Activated CD4-positive, CD25-positive, alpha-beta regulatory T cell treated with anti-CD3 and anti-CD28 coated beads, Interleukin-2, amount 50 U/mL, for 16 hours (primary cell): ENCODE measurements at places on chromosomes 2 and 18.

- DNase-seq = no peak
These were observed 308.8 kb upstream of the LYPD1 start for GRCh38 chr2:132978840-132979239.

DNA sequence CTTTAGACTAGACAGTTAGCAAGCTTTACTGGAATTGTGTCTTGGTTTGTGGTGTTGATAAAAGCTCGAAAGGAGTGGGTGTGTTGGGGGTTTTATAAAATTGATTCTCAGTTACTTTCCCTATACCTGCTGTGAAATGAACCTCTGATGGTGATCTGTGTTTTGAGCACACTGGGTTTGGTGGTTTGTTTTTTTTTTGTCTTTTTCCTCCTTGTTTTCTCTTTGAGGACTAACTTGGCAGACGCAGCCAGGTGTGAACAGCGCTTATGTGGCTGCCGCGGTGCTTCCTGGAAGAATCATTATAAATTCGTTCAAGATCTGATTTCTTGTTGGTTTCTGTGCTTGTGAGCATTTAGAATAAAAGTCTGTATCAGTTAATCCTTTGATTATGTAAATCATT lies 28.5 kb downstream of the GRHL1 start:
- DNase-seq = no peak

DNA sequence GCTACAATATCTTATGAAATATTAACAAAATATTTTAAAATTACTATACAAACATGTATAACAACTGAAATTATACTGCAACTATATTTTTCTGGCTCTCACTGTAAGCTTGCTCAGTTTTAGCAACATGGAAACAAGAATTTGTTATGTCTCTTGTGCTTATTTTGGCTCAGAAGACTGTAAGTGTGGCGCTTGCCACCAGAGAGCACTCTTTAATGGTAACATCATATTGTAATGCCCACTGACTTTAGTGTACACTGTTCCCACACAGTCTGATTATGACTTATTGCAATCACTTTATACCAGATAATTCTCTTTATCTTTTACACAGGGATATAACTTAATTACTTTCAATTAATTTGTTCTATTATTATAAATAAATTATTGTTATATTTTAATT lies 1500.6 kb upstream of the TMEFF2 start:
- no peak for DNase-seq

- no peak for DNase-seq
These were observed 88.3 kb downstream of the AGAP1 start for GRCh38 chr2:235582081-235582686.

DNA sequence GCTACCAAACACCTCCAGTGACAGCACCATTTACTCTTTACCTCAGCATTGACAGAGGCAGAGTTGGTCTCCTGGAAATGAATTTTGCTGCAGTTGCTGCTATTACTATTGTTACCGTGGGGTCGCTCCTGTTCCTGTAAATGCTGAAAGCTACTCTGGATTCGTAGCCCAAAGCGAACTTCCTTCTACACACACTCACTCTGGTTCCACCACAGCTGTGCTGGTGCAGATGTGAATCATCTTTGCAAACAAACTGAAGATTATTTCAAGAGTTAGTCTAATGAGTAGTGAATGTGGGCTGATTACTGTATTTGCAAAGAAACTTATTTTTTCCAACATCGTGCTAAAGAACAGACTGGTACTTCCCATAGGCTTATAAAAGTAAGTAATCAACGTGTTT lies 304.0 kb downstream of the LPIN1 start:
- DNase-seq = no peak

- no peak for DNase-seq
These were observed 17.3 kb upstream of the B3GNT7 start for GRCh38 chr2:231378026-231378722.

DNA sequence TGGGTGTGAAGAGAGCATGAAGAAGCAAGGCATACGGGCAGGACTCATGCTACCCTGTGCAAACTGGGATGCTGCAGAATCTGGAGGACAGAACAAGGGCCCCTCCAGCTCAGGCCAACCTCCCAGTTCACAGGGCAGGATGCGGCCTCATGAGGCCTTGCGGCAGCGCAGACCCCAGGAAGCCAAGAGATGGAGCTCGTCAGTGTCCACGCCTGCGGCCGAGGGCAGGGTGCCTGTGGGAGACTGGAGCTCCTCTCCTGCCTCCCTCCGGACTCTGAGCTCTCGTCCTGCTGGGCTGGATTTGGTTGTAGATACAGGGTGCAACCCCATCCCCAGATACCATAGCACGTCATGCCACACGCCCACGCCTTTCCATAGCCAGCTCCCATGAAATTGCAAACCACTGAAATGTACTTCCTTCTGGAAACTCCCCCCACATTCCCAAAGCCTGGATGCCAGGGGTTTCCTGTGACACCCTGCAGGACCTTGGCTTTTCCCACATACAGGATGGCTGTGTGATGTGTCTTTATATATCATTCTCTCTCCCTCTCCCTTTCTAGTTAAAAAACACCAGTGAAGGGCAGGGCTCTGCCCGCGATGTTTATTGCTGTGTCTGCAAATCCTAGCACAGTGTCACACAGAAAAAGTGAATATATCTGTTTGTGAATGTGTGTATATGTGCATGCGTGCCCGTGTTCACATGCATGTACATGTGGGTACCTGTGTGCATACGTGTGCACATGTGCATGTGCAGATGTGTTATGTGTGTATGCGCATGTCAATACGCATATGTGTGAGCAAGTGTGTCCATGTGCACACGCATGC lies 12.3 kb upstream of the SNTG2 start:
- DNase-seq = no peak

DNA sequence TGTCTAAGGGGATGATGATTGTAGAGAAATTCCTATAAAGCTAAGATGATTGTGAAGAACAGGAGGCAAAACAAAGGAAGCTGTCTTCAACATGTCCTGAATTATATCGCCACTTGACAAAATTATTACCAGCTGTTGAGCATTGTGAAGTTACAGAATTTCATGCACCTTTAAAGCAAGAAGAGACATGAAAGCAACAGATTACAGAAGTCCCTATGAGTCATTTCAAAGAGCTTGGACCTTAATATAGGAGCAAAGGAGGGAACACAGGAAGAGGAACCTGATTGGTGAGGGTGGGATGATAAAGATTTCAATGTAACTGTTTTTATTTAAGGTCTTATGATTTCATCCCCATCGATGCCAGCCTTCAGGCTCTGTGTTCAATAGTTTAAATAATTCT lies 526.9 kb upstream of the HNMT start:
- DNase-seq = no peak
